HFFc6 (cell line): ENCODE measurements at places on chromosomes 5 and 9. TPM values are rescaled to one million over a fixed set of nuclear protein-coding genes. Genes with fewer than 3 reads are reported as not detected.

- no peak for DNase-seq
Measured at GRCh38 chr9:22124263-22125011, 115.3 kb upstream of the CDKN2B start.

GRCh38 chr9:131056781-131057506 lies 39.4 kb upstream of the AIF1L start:
- no peak for DNase-seq

Gene ADAMTS13
- 0.41 to 1.1 TPM (median 0.87 TPM) in 3 replicates for total RNA-seq

DNA sequence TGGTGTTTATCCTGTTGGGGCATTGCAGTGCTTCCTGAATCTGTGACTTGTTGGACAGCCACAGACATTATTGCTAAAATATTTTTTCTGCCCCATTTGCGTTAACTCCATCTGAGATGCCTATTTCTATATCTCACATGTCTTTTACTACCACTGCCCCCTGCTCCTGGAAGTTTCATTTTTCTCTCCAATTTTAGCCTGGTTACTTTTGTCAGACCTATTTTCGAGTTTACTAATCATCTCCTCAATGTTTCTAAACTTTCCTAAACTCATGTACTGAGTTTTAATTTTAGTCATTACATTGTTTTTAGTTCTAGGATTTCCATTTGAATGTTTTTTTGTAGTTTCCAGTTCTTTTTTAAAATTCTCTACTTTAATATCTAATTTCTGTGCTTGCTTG lies 17.6 kb downstream of the HAPLN1 start:
- no peak for DNase-seq

Gene NR5A1
- total RNA-seq: not detected in 3 replicates

GRCh38 chr5:89628876-89629635 lies 746.1 kb upstream of the MEF2C start:
- DNase-seq: no peak

- no peak for DNase-seq
Measured at GRCh38 chr9:115643948-115644727, 509.5 kb upstream of the PAPPA start.

DNA sequence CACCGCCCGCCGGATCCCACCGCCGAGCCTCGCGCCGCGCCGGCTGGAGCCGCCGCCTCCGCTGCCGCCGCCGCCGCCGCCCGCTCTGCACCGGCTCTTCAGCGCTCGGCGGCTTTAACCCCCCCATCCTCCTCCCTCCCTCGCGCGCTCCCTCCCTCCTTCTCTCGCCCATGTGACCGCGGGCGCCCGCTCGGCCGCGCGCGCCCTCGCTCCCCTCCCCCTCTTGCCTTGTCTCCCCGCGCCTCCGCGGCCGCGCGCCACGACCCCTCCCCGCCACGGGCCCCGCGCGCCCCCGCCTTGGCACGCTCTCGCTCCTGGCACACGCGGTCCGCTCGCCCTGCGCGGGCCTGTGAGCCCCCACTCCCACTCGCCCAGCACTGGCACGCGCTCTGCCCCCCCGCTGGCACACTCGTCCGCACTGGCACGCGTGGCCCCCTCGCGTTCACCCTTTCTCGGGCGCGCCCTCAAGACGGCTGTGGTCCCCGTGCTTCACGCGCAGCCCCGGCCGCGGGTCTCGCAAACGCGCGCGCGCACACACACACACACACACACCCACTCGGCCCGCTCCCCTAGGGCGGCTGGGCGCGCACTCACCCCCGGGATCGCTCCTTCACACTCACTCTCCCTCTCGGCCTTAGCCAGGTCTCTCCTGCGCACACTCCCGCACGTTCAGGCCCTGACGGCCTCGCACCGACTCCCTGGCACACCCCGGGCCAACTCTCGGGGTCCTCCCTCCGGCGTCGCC lies at the start of gene CNTFR:
TSS of gene CNTFR (minus strand) at position 89 of the 745 bp plus-strand sequence. CDS start 20,743 bp downstream, outside the sequence.
- DNase-seq: no peak

GRCh38 chr9:83511051-83511450 lies 27.1 kb downstream of the FRMD3 start:
- DNase-seq: peak; percentile 66

Gene PRR16
- 57.9 to 70.9 TPM (median 69.7 TPM) in 3 replicates for total RNA-seq

DNA sequence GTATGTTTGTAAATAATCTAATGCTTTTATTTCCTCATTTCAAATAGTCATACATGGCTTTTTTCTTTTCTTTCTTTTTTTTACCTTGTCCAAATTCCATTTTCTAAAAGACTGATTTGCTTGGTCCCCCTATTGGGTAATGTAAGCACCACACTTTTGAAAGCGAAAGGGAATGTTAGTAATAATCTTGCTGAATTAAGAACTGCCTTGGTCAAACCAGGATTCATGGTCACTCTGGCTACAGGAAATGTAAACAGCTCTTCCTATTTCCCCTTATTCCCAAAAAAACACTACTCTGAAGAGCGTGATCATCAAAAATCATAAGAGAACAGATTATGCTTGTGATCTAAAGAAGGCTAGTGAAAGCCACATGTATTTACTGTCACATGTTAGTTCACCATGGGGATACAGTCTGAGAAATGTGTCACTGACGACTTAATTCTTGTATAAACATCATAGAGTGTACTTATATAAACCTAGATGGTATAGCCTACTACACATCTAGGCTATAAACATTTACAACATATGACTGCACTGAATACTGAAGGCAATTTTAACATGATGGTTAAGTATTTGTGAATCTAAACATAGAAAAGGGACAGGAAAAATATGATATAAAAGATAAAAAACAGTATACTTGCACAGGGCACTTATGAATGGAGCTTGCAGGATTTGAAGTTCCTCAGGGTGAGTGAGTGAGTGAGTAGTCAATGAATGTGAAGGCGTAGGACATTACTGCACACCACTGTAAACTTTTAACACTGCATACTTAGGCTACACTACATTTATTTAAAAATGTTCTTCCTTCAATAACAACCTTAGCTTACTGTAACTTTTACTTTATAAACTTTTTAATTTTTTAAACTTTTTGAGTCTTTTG lies 75.3 kb downstream of the HMGCR start:
- peak; percentile 72 for DNase-seq

Gene TSPAN17
- total RNA-seq: 61.4 to 73.6 TPM (median 61.5 TPM) in 3 replicates
